GM13976 (cell line): ENCODE measurements at places on chromosomes 2 and 18.

DNA sequence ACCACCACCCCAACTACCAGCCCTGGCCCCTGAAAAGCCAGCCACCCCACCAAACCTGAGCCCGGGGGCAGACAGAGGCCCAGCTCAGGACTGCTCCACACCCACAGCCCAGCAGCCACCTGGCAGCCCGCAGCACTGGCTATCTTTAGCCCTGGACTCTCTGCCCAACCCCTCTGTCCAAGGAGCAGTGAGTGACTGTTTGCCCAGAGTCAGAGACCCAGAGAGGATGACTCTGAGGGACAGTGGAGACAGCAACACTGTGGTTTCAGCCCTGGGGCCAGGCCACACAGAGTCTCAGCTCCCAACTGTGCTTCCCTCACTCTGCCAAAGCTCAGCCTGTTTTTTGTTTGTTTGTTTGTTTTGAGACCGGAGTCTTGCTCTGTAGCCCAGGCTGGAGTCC is 32.6 kb downstream of the BIN1 start:
- DNase-seq, result no peak

- no peak for DNase-seq
Measured at GRCh38 chr2:239663364-239663924, 262.6 kb upstream of the HDAC4 start.

- DNase-seq, result no peak
Measured at GRCh38 chr2:8538931-8539621, 142.8 kb upstream of the ID2 start.

GRCh38 chr18:31190919-31191318 is 28.3 kb upstream of the DSC1 start:
- no peak for DNase-seq

- no peak for DNase-seq
Measured at GRCh38 chr2:152813351-152813750, 94.9 kb downstream of the ARL6IP6 start.

GRCh38 chr2:218294430-218295022 is 2.2 kb upstream of the TMBIM1 start:
- no peak for DNase-seq

GRCh38 chr2:232377841-232378734 is 463 bp upstream of the ALPP start:
- DNase-seq, result no peak

DNA sequence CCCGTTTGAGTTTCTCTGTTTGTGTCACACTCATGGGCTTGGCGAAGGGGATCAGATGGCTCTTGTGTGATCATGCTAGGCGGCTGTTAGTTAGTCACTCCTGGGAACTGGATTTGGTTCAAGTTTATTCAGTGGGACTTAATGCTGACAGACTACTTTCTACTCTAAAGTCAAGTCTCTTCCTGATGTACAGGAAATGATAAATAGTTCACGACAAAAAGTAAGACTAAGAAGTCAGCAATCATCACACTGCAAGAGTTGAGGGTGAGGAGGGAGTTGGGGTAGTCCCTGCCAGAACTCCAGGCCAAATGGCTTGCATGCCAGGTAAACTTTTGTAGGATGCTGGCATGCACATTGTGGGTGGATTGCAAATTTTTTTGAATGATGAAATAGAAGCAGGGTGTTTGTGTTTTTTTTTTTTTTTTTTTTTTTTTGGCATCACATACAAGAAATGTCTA is 25.1 kb upstream of the CCL20 start:
- DNase-seq, result no peak

DNA sequence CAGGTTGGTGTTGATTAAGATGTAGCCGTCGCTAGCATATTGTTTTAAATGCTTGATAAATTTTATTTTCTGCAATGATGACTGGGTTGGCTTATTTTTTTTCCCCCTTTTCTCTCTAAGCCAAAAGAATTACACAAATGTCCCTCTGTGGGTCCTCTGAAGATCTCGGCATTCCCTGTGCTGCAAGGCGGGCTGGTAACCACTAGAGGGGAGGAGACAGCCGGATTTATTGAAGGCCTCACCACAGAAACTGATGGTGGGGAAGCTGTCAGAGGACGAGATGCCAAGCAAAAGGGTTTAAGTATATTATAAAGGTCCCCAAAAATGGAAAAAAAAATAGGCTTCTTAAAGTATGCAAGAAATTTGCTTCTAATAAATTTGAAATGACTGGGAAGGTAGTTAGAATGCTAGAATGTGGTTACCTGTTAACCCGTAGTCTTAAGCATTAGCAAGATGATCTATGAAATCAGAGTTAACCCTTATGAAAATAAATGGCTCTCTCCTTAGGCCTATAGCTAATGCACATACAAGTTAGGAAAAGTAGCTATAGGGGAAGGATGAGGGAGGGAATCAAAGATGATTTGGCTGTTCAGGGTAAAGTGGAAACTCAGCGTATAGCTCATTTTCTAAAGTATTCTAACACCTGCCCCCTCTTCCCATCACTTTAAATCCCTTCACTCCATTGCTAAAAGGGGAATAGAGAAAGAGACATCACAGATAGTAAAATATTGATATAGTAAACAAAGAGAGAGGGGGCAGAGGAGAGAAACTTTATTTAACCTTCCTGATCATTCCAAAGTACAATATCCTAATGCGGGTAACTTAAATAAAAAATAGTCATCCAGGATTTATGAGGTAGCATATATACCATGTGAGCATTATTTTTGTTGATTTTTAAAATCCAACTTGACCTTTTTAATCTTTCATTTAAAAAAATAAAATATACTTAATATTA is 894.5 kb upstream of the POU3F3 start:
- DNase-seq, result peak; percentile 4

DNA sequence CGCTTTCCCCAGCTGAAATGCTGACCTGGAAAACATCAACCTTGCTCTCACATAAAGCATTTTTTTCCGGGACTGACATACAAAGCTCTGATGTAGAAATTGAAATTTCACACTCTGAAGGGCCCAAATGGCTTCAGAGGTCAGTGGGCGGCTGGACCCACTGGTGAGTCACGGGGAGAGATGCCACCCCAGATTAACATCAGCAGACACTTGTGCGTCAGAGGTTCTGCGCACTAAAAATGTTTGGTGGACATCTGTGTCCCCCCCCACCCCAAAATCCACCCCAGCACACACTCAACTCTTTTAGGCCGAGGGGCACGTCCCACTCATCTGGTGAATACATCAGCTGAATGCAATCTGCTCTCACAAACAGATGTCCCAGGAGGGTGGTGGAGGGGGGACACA is 208.9 kb downstream of the ASB1 start:
- no peak for DNase-seq
